Activated CD4-positive, alpha-beta T cell treated with anti-CD3 and anti-CD28 coated beads, Interleukin-2, amount 50 U/mL, for 4 hours (primary cell): ENCODE measurements at places on chromosomes 5 and 9.

DNA sequence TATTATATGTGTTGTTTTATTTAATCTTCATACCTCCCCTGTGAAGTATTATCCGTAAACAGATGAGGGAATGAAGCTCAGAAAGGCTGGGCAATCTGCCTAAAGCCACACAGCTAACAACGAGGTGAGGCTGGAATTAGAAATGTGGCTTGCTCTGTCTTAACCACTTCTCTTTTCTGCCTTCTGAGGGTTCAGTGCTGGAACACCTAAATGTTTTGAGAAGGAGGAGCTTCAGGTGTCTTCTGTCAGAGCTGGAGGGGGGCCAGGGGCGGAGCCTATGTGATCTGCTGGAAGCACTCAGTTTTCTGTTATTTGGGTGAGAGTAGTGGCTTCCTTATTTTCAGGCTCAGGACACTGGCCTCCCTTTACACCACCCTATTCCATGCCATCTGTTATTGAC, 35.0 kb upstream of the ARAP3 start:
- no peak for DNase-seq

DNA sequence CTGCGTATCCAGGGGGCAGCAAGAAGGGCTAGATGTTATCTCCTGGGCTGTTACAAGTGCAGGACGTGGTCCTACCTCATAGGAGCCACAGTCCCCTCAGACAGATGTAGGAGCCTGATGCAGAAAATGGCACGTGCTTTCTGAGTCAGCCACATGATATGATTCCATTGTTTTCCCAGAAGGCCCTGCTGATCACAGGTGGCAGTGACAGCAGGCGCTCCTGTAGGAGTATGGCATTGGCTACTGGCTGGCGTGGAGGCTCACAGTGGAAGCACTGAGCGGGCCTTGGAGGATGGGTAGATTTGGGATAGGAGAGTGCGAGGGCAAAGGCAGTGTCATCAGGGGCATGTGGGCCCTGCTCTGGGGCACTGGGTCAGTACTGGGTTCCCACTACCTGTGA, 21.9 kb downstream of the USP20 start:
- no peak for DNase-seq

GRCh38 chr5:175471628-175472027, 6.7 kb upstream of the SFXN1 start:
- DNase-seq = no peak

DNA sequence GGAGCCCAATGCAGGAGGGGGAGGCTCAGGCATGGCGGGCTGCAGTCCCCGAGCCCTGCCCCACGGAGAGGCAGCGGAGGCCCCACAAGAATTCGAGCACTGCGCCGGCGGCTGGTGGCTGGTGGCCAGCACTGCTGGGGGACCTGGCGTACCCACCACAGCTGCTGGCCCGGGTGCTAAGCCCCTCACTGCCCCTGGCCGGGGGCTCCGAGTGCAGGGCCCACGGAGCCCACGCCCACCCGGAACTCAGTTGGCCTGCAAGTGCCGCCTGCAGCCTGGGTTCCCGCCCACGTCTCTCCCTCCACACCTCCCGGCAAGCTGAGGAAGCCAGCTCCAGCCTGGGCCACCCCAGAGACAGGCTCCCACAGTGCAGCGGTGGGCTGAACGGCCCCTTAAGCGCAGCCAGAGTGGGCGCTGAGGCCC, 780.3 kb downstream of the DTWD2 start:
- no peak for DNase-seq

DNA sequence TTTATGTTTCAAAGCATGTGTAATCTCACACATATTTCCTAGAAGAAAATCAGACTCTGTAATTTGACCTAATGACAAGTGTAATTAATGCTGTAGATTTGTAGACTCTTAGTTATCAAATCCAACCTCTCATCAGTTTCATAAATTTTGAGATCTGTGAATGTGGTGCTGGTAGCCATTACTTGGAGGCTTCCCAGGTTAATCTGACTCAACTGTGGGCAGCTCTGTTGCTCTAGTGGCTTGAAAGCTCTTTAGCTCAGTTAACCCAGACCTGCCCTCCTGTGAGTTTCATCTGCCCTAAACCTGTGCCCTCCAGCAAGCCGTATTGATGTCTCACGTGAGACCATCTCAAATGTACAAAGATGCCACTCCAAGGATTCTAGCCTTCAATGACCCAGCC, 323.4 kb downstream of the FBXL7 start:
- DNase-seq = no peak

GRCh38 chr5:110757118-110757729, 18.4 kb downstream of the SLC25A46 start:
- no peak for DNase-seq

GRCh38 chr9:126347911-126348760, 21.5 kb downstream of the MVB12B start:
- no peak for DNase-seq

- no peak for DNase-seq
Observed at GRCh38 chr5:102223542-102224477, 72.3 kb downstream of the SLCO4C1 start.

- DNase-seq = no peak
Observed at GRCh38 chr5:154421868-154422267, 23.9 kb upstream of the SAP30L start.

DNA sequence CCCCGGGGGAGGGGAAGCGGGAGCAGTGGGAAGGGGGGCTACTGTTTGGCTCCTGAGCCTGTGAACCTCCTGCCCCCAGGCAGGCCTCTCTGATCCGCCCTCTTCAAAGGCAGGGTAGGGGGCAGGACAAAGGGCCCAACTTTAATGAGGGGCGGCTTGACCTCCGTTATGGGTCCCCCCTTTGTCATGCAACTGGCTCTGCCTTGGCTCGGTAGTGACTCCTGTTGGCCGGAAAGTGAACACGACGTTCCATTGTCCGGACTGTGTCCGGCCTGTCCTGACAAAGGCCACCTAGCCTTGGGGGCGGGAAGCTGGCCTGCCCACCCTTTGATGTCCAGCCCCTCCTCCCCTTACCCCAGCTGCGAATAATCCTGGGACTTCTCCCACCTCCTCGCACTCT, 1.3 kb downstream of the CDX1 start:
- DNase-seq = no peak

- DNase-seq = no peak
Observed at GRCh38 chr5:147743678-147744374, 38.7 kb downstream of the JAKMIP2 start.
